ENCODE measurements at places on chromosomes 3 and 15. TPM values are rescaled to one million over a fixed set of nuclear protein-coding genes. Genes with fewer than 3 reads are reported as not detected.
A peak's percentile ranks its signal among the peaks of the same experiment; 100 is the strongest.

DNA sequence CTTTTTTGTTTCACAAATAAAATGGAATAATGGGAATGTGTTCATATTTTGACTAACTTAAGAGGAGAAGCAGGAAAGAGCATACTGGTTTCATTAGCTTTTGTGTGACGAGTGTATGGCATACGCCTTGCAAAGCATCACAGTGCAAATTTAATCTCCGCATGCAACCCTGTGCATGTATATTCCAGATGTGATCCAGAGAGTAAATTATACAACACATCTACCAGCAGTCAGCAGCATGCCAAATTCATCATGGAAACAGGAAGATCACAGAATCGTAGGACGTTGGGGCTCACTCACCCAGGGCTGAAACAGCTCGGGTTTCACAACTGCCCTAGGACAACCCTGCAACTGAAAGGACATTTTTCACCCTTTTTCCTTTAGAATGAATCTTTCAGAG lies 53.4 kb downstream of the ADAMTS9 start:
- no peaks in the 10 kb centered on the region for H3K27me3 ChIP-seq
- no peaks in the 10 kb centered on the region for H3K36me3 ChIP-seq
- no peak for DNase-seq
- H3K27ac ChIP-seq: no peak overlapping the region
- no peak overlapping the region for H3K4me3 ChIP-seq
- no peaks in the 10 kb centered on the region for H3K4me1 ChIP-seq

- H3K4me1 ChIP-seq: peaks cover 35% of the 10 kb centered on the region
- peak; percentile 89 for DNase-seq
- H3K27me3 ChIP-seq: no peaks in the 10 kb centered on the region
- H3K27ac ChIP-seq: peak overlapping the region; percentile 59
- no peaks in the 10 kb centered on the region for H3K36me3 ChIP-seq
Observed at GRCh38 chr3:149342413-149343380, 9.3 kb upstream of the TM4SF18 start.

DNA sequence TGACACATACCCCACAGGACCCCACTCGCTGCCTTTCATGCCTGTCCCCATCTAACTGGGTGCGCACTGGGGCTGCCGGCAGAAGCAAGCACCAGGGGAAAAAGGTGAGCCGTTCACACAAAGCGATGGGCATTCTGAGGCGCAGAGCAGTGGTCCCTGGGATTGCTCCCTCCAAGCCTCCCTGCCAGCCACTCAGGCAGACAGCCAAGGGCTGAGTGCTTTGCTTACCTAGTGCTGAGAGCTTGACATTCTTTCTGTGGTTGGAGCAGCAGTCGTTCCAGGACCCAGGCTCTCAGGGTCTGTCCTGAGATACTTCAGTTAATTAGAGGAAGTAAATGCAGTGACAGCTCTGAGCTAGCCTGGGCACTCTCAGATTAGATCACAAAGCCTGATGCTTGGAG lies 5.7 kb downstream of the ESYT3 start:
- DNase-seq: no peak
- no peaks in the 10 kb centered on the region for H3K27me3 ChIP-seq
- H3K4me1 ChIP-seq: peaks cover 42% of the 10 kb centered on the region
- H3K4me3 ChIP-seq: no peak overlapping the region

- no peak overlapping the region for H3K4me3 ChIP-seq
- no peaks in the 10 kb centered on the region for H3K27me3 ChIP-seq
- H3K4me1 ChIP-seq: no peaks in the 10 kb centered on the region
- no peaks in the 10 kb centered on the region for H3K36me3 ChIP-seq
Observed at GRCh38 chr3:49198161-49198560, 26.8 kb downstream of the KLHDC8B start.

GPR87 gene
- not detected for total RNA-seq

DNA sequence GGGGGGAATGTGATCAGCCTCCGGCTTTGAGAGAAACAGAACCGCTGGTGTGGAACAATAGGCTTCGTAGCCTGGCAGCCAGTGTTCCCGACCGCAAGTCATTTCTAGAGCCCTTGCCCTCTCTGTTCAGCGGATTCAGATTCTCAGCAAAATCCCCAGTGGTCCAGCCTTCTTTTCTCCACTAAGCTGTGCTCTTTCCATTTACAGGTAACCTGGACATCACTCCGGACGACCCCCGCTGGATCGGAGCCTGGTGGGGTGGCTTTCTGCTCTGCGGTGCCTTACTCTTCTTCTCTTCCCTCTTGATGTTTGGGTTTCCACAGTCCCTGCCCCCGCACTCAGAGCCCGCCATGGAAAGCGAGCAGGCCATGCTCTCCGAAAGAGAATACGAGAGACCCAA lies 250.6 kb downstream of the SLCO3A1 start:
- no peaks in the 10 kb centered on the region for H3K36me3 ChIP-seq
- no peaks in the 10 kb centered on the region for H3K4me1 ChIP-seq
- H3K27me3 ChIP-seq: no peaks in the 10 kb centered on the region
- DNase-seq: no peak
- no peak overlapping the region for H3K27ac ChIP-seq
- no peak overlapping the region for H3K4me3 ChIP-seq

DNA sequence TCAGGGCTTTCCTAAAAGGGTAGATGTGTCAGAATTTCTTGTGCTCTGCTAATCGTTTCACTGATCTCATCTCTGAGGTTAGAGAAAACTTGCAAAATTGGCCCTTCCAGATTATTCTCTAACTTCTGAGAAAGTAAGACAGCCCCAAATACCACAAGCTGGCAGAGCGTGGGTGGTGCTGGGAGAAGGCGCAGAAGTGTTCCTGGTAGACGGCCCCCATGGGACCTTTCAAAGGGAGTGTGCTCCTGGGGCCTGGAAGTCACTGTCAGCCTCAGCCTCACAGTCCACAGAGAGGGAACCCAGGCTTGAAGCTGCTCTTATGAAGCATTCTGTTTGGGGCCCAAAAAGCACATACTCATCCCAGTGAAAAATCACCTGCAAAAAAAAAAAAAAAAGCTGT lies 86.5 kb upstream of the PFN2 start:
- no peaks in the 10 kb centered on the region for H3K36me3 ChIP-seq
- no peak for DNase-seq
- 0 out of 2 replicates have a peak, but pooled peaks cover 3% of the 10 kb centered on the region for H3K4me1 ChIP-seq
- H3K4me3 ChIP-seq: no peak overlapping the region

DNA sequence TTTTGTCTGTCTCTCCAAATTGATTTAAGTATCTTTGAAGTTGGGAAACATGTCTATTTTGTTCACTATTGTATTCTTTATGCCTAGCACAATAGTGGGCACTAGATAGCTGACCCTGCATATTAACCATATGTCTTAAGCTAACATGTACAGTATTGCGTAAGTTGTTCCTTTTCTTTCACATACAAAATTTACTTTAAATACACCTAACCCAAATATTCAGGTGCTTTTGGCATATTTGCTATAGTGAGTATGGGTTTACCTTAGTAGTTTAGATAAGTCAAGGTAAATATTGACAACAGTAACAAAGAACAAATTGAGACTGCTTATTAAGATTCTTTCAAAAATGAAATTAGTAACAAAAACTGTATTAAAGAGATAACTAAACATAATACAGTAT lies 50.9 kb downstream of the NRG4 start:
- DNase-seq: no peak
- no peak overlapping the region for H3K4me3 ChIP-seq
- H3K4me1 ChIP-seq: peaks cover 3% of the 10 kb centered on the region
- no peak overlapping the region for H3K27ac ChIP-seq
- H3K27me3 ChIP-seq: no peaks in the 10 kb centered on the region
- H3K36me3 ChIP-seq: no peaks in the 10 kb centered on the region

GRCh38 chr3:36317915-36318314 lies 62.4 kb upstream of the STAC start:
- DNase-seq: no peak
- H3K27me3 ChIP-seq: no peaks in the 10 kb centered on the region
- no peak overlapping the region for H3K27ac ChIP-seq
- H3K4me3 ChIP-seq: no peak overlapping the region
- no peaks in the 10 kb centered on the region for H3K4me1 ChIP-seq
- H3K36me3 ChIP-seq: no peaks in the 10 kb centered on the region

DNA sequence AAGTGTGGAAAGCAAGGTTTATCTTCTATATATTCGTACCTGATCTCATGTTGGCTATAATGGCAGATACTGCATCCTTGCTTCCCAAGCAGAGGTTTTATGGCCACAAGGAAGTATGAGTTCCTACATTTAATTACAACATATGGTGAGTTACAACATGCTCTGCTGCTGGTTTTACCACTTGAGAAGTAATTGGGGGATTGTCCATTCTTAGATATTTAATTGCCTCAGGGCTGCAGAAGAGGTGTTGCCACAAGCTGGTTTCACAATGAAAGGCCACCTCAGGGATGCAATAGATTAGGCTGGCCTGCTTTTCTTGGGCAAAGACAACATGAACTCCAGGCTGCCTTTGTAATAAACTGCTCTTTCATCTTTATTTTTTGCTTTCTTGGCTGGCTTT lies 48.6 kb downstream of the RAP2B start:
- H3K36me3 ChIP-seq: no peaks in the 10 kb centered on the region
- no peak overlapping the region for H3K4me3 ChIP-seq
- peak; percentile 26 for DNase-seq
- no peaks in the 10 kb centered on the region for H3K27me3 ChIP-seq
- no peak overlapping the region for H3K27ac ChIP-seq

NR2E3 gene
- not detected for total RNA-seq

GRCh38 chr15:71117714-71118305 lies 2.5 kb downstream of the THSD4 start:
- no peaks in the 10 kb centered on the region for H3K27me3 ChIP-seq
- H3K27ac ChIP-seq: no peak overlapping the region
- H3K4me3 ChIP-seq: peak overlapping the region; percentile 91

DNA sequence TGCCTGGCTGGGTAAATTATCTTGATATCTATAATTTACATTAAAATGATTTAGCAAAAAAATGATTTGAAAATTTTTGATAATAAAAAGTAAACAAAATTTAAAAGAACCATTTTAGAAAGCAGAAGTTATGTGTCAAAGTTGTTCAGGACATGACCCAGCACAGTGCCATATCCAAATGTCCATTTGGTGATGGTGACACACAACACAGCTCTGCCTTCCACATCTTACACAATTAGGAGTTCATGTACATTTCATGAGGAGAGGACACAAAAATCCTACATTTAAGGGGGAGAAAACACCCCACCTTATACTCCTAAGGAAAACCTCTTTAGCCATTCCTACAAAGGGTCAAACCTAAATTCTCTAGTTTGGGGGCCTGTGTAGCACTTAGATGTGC lies 10.7 kb upstream of the UBE2E1 start:
- no peaks in the 10 kb centered on the region for H3K4me1 ChIP-seq
- no peak overlapping the region for H3K27ac ChIP-seq
- H3K36me3 ChIP-seq: no peaks in the 10 kb centered on the region
- no peaks in the 10 kb centered on the region for H3K27me3 ChIP-seq
- H3K4me3 ChIP-seq: no peak overlapping the region

RARB gene
- not detected for total RNA-seq

- no peak overlapping the region for H3K4me3 ChIP-seq
- no peaks in the 10 kb centered on the region for H3K36me3 ChIP-seq
- H3K27me3 ChIP-seq: no peaks in the 10 kb centered on the region
Observed at GRCh38 chr3:194930377-194931204, 244.9 kb downstream of the FAM43A start.

DNA sequence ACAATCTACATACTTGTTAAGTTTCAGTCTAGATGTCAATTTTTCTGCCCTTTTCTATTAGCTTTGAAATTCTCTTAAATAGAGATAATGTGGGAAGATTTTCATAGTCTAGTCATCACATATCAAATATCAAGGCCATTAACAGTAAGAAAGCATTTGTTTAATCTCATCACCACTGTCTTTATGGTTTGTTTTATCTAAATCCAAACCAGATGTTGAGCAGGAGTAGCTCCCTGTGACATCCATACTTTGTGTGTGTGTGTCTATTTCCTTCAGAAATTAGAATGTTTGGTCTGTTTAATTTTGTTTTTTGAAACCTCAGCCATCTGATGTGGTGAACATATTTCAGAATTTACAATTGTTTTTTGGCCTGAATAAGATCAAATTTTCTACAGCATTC lies 23.1 kb upstream of the GOLGA8B start:
- H3K27me3 ChIP-seq: peaks cover 79% of the 10 kb centered on the region
- H3K4me1 ChIP-seq: no peaks in the 10 kb centered on the region
- no peak overlapping the region for H3K27ac ChIP-seq
- no peaks in the 10 kb centered on the region for H3K36me3 ChIP-seq
- peak; percentile 23 for DNase-seq

ISG20 gene
- total RNA-seq: not detected

TPRG1 gene
- not detected for total RNA-seq

TNFAIP8L3 gene
- total RNA-seq: 6.8 TPM

CASR gene
- not detected for total RNA-seq

GRCh38 chr15:38864827-38865581 lies 300.4 kb upstream of the RASGRP1 start:
- H3K4me3 ChIP-seq: peak overlapping the region; percentile 12
- peak overlapping the region; percentile 87 for H3K27ac ChIP-seq
- peaks cover 46% of the 10 kb centered on the region for H3K4me1 ChIP-seq
- DNase-seq: peak; percentile 92
- H3K27me3 ChIP-seq: no peaks in the 10 kb centered on the region
- H3K36me3 ChIP-seq: no peaks in the 10 kb centered on the region

- no peaks in the 10 kb centered on the region for H3K36me3 ChIP-seq
- no peak overlapping the region for H3K4me3 ChIP-seq
- no peak overlapping the region for H3K27ac ChIP-seq
Observed at GRCh38 chr3:4290272-4290893, 12.8 kb upstream of the SETMAR start.

MYLK gene
- 174 TPM for total RNA-seq

- peaks cover 11% of the 10 kb centered on the region for H3K27me3 ChIP-seq
- H3K4me1 ChIP-seq: no peaks in the 10 kb centered on the region
- no peak overlapping the region for H3K4me3 ChIP-seq
- H3K36me3 ChIP-seq: no peaks in the 10 kb centered on the region
Observed at GRCh38 chr15:68764090-68764489, 56.6 kb downstream of the ANP32A start.

ZPLD1 gene
- 0.22 TPM for total RNA-seq

GRCh38 chr3:184375747-184376461 lies 2.1 kb downstream of the THPO start:
- H3K27ac ChIP-seq: no peak overlapping the region
- no peak overlapping the region for H3K4me3 ChIP-seq
- peaks cover 14% of the 10 kb centered on the region for H3K27me3 ChIP-seq
- H3K4me1 ChIP-seq: peaks cover 12% of the 10 kb centered on the region
- no peaks in the 10 kb centered on the region for H3K36me3 ChIP-seq

- peaks cover 72% of the 10 kb centered on the region for H3K4me1 ChIP-seq
- peak overlapping the region; percentile 63 for H3K27ac ChIP-seq
Observed at GRCh38 chr15:78878356-78878755, 5.7 kb downstream of the MORF4L1 start.

DAPK2 gene
- total RNA-seq: 2.1 TPM

ETV5 gene
- 44.0 TPM for total RNA-seq

Measured in GM23248 (cell line).